ENCODE measurements at places on chromosomes 16 and 17.

DNA sequence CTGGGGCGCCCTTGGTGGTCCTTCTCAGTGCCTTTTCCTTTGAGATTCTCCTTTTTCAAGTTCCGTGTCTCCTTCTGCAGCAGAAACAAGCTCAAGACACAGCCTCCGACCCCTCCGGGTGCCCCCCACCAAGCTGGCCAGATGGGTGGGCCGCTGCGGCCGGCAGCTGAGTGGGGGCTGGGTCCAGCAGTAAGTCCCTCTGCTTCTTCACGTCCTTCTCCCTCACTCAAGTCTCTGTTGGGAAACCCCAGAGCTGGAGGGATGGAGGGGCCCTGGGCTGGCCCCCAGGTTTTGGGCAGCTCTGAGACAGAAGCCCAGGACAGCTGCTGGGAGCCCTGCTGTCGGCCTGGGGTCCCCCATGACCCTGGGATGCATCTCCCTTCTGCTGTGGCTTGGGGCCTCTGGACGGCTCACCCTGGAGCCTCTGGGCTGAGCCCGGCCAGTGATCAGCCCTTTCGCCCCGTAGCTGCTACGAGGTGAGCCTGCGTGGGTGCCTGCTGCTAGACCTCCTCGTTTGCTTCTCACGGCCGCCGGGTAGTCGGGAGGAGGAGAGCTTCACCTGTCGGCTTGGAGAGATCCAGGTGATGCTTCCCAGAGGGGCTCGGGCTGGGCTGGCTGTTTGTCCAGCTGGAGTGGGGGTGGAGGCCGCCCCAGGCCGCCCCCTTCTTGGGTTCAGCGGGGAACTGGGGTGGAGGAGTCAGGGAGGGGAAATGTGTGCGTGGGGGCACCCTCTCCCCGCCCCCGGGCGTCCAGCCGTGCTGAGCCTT lies 10.7 kb downstream of the ENGASE start:
- no peak for DNase-seq

DNA sequence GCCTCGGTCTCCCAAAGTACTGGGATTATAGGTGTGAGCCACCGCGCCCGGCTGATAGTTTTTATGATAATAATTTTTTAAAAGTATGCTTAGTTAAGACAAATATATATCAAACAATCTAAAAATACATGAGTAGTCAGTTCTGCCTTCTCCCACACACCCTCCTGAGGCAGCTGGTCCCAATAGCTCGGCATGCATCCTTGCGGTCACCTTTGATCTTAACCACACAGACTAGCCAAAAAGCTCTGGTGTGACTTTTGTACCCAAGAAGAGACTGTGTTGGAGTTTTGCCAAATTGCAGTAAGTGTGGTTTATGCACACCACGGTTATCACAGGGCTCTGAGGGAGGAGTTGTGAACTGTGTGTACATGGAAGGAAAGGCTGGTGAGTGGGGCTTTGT lies 25.6 kb downstream of the ATP6V0A1 start:
- DNase-seq, result no peak

DNA sequence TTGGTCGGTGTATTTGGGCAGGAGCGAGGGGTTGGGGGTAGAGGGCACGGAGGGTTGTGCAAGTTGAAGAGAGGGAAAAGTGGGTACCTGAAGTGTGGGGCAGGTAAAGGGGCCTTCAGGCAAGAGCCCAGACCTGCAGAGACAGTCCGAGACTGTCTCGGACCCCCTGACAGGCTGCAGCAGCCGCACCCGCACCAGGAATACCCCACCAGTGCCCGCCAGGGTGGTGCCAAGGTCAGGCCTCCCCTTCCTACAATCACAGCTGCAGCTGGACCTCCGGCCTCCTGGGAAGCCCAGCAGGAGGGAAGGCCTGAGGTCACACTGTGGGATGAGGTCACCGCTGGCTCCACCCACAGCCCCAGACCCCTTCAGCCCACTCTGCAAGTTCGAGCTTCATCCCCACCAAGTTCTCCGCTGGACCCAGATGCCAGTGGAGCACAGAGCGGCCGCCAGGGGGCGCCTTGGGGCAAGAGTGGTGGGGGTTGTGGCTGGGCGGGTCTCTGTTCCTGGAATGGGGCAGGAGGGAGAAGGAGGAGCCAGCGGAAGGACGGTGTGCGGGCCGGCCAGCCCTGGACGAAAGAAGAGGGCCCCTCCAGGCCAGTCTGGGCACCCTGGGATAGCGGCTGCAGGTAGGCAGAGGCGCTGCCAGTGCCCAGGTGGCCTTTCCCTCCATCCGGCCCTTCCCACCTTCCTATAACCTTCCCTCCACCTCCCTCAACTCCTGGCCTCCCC lies at the start of gene HSD3B7:
Gene HSD3B7 (plus strand): TSS at position 539 of the 732 bp plus-strand sequence. CDS start 452 bp downstream, outside the sequence.
- peak; percentile 73 for DNase-seq

DNA sequence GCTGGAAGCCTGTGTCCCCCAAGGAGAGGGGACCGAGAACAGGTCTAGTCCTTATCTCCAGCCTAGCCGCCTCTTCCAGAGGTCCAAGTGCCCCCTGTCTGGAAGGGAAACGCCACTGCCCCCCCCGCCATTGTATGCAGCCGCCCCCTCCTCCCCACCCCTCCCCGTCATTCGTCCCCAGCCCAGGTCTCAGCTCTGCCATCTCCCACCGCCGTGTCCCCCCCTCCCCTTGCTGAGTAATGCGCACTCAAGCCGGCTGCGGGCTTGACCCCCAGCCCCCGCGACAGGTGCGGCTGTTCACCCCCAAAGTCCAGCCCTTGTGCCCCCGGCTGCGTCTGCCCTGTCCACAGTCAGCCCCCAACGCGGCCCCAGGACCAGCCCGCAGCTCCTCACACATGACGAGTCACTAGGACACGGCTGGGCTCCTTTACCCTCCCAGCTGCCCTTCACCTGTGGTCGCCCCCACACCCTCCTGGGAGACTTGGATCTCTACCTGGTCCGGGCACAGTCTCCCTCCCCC lies 622 bp downstream of the GPRC5B start:
- DNase-seq, result peak; percentile 47

DNA sequence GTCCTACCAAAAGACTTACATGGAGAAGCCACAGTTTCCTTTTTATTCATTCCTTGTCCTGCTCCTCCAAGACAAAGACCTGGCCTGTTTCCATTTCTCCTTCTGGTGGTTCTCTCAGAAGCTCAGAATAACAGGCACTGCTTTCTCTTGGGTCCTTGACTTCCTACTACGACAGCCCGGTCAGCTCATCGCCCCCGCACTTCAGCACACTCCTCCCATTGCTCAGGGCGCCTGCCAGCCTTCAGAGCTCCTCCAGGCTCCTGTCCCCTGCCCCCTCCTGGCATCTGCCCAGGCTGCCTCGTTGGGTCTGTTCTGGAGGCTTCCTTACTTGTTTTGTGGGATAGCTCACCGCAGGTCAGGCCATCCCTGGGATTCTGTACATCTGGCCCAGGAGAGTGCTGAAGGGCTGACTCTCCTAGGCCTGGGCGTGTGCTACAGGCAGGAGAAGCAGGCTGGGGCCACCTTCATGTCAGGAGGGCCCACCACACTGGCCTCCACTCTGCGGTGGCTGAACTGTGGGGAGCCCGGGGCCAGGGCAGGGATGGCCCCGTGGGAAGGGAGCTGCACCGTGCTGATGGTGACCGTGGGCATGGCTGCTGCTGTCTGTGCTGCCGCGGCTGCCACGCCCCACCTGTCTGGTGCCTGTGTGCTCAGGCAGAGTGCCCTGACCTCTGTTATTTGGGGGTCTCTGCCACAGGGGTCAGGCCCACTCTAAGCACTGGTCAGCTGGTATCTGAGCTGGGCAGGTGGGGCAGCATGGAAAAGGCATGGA lies 17.7 kb downstream of the TCF25 start:
- DNase-seq, result no peak

DNA sequence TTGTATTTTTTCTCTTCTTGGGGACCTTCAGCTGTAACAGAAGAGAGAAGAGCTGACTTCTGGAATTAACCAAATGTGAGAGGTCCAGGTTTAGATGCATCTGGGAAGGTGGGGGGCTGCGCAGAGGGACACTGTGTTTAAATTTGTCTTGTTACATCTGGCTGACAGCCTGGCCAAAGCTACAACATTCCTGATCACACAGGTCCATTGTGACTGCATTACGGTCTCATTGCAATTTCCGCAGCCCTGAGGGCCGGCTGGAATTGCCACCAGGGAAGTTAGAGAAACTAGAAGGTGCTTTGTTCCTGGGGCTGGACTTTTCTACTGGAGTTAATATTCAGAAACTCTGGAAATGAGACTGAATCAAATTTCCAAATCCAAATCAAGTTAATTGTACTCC lies 37.9 kb upstream of the LRRC75A start:
- DNase-seq, result no peak

GRCh38 chr16:67936880-67937605 lies 393 bp upstream of the PSMB10 start:
- DNase-seq, result no peak

GRCh38 chr16:73813527-73813926 lies 483.1 kb upstream of the PSMD7 start:
- no peak for DNase-seq

DNA sequence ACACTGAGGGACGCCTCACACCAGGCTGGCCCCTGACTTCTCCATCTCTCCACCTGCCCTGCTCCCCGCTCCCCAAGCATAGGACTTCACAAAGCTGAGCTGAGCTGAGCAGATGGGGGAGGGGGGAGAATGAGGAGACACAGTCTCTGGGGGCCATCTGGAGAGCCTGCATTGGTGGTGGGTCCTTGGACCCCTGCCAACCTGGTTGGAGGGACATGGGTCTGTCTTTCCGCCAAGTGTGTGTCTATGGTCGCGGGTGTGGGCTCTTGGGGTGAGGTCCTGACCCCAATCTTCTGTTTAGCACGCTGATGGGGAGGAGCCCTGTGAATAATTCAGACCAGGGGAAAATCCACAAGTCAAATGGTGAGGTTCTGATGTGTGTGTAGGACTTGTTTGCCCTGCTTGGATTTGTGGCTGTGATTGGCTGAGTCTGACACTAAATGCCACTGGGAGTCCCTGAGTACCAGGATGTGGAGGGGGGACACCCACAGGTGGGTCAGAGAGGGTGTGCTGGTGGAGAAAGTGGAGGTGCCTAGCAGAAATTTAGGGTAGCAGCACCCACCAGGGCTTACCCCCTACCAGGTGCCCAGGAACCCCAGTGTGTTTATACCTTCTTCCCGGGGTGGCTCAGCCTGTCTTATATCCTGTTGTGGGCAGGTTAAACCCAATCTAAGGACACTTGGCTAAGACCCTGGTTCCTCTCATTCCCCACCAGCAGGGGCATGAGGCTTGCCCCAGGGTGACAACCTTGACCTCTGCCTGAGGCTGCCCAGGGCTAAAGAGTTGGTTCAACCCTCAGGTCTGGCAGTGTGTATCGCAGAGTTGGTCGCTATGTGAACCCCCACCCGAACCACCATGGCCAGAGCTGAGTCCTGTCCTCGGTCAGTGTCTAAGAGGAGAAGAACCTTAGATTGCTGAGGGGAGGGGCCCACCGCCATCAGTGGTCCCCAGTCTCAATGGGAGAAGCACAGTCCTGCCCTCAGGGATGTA lies 2.1 kb downstream of the FMNL1 start:
- DNase-seq, result no peak
